Fibroblast of skin of scalp (primary cell): ENCODE measurements at places on chromosomes 7 and 10.
A peak's percentile ranks its signal among the peaks of the same experiment; 100 is the strongest.

- DNase-seq: peak; percentile 93
These were observed 106.1 kb downstream of the KCNMA1 start for GRCh38 chr10:77531441-77532001.

GRCh38 chr10:306675-307185 lies 171.5 kb downstream of the ZMYND11 start:
- DNase-seq: no peak

- DNase-seq: no peak
These were observed 261.6 kb downstream of the CELF2 start for GRCh38 chr10:11279314-11279713.

GRCh38 chr10:113736576-113736975 lies 14.9 kb upstream of the PLEKHS1 start:
- peak; percentile 62 for DNase-seq

GRCh38 chr7:143495851-143496250 lies 18.2 kb downstream of the TAS2R41 start:
- no peak for DNase-seq

- DNase-seq: peak; percentile 21
These were observed 17.7 kb downstream of the FRG2B start for GRCh38 chr10:133608855-133609254.

DNA sequence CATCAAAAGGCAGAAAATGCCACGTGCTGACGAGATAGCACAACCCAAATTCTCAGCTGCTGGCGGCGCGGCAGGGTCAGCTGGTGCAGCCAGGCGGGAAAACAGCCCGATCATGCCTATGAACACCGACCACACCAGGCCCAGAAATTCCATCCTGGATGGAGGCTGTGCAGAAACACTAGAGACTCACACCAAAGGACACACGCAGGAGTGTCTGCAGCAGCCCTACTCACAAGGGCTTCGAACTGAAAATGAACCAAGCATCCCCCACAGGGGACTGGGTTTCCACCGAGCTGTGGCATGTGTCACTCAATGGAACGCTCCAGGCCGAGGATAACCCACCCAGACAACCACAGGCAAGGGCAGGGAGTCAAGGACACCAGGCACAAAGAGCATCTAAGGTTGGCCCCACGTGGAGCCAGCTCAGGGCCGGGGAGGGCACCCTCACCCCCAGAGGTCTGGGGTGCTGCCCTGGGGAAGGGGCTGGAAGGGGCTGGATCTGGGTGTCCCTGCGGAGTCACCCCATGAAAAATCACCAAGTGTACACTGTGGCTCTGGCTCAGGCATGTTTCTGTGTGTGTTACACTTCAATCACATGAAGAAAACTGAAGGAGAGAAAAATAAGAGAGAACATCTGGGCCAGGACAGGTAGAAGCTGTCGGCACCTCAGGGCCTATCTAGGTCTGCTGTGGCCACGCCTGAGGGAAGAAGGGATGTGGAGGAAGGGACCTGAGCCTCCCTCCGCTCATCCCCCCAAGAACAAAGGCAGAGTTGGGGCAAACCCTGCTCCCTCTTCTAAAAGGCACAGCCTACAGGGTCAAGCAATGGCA lies 33.0 kb downstream of the RASGEF1A start:
- DNase-seq: no peak

DNA sequence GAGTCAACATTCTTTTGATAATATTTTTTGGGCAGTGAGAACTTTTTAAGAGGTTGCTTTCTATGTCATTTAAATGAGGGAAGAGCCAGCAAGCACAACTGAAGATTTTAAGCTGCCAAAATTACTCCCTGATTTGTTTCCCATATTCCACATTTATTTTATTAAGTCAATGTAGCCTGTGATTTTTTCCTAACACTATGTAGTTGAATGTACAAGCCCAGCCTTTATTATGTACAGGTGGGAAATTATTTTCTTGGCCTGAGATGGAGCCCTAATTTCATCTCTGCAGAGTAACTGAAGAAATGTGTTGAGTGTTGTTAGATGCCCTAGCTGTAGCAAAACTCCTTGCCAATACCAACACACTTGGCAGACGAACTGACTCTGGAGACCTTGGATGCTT lies 83.1 kb upstream of the MINDY3 start:
- no peak for DNase-seq

- DNase-seq: no peak
These were observed 152.6 kb downstream of the CAMK1D start for GRCh38 chr10:12501841-12502525.

- no peak for DNase-seq
These were observed 57.0 kb downstream of the KAT6B start for GRCh38 chr10:74883428-74883827.

DNA sequence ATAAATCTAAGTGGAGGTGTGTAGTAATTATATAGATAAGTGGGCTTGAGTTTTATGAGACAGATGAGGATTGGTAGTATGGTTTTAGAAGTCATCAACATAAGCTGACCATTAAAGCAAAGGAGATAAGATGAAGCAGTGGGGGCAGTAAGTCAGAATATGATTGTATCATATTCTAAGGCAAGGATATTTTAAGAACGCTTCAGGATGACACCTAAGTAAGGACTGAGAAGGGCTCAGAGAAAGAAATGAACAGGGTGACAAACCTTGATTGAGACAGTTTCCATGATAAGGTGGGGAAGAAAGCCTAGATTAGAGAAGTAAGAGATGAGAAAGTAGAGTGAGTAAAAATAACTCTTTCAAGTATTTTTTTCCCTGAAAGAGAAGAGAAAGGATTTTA lies 567.2 kb downstream of the ATRNL1 start:
- no peak for DNase-seq

DNA sequence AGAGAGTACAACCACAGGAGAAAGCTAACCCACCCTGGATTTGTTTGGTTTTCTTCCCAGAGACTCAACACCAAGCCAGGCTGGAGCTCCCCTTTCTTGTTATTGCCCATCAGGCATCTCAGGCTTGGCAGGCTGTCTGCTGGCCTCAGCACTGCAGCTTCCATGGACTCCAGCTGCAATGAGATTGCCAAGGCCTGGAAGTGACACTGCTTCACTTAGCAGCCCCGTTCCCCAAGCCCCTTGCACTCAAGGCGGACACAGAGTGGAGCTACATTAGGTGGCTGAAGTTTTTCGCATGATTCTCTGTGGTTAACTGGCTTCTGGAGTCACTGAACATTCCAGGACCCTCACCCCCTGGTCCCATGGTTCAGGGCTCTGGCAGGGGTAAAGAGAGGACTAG lies 163.1 kb upstream of the GDF10 start:
- DNase-seq: no peak

- DNase-seq: peak; percentile 88
These were observed 30.2 kb upstream of the CYP26C1 start for GRCh38 chr10:93030409-93030808.

- peak; percentile 40 for DNase-seq
These were observed 240.2 kb downstream of the PRKG1 start for GRCh38 chr10:51314481-51314880.

DNA sequence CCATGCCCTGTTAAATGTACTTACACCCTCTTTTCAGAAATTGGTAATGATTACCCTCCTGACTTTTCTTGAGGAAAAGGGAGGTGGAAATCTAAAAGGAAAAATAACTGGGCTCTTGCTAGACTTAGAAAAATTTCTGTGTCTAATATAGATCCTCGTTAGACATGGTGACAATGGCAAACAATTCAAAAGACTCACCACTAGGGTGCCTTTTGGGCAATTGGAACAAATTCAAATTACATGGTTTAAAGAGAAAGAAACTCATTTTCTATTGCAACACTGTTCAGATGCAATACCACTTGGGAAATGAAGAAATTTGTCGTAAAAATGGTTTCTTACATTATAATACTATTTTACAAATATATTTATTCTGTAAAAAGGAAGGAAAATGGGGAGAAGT lies 950.1 kb downstream of the GRM8 start:
- no peak for DNase-seq
